ENCODE measurements at places on chromosomes 1 and 21.

GRCh38 chr1:36537190-36537768, 54.6 kb upstream of the CSF3R start:
- DNase-seq: no peak

DNA sequence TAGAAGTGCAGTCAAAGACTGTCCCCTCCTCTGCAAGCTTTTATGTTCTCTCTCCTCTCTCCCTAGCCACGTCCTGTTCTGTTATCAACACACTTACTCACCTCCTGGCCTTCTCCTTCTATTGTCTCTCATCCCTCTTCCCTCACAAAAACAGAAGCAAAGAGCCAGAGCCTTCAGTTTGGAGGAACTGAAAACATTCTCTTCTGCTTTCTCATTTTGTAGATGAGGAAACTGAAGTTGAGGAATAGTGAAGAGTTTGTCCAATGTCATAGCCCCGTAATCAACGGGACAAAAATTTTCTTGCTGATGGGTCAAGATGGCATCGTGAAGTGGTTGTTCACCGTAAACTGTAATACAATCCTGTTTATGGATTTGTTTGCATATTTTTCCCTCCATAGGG, 1.9 kb downstream of the NLRP3 start:
- peak; percentile 85 for DNase-seq

DNA sequence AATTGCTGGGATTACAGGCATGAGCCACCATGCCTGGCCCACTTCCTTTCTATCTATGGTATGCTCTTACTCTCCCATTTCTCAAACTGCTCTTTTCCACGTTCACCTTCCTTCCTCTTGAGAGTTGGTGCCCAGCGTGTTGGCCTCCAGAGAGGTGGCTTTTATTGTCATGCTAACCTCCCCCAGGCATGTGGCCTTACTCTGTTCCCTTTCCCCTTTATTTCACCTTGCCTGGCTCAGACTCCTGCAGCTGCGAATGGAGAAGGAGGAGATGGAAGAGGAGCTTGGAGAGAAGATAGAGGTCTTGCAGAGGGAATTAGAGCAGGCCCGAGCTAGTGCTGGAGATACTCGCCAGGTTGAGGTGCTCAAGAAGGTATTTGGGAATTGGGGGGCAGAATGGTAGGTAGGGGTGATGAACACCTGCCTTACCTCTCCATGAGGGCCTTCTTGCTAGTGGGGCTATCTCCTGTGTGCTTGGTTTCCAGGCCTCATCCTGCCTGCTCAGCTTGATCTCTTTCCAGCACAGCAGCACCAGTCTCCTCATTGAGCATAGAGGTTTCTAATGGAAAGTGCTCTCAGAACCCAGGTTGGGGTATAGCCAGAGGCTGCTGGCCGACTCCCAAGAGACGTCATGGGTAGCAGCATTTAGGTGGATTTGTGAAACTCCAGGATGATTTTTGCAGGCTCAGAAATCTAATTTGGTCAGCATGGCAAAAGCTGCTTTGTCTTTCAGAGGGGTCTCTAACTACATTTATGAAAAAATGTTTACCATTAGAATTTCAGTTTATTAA, 13.2 kb upstream of the TUFT1 start:
- no peak for DNase-seq

DNA sequence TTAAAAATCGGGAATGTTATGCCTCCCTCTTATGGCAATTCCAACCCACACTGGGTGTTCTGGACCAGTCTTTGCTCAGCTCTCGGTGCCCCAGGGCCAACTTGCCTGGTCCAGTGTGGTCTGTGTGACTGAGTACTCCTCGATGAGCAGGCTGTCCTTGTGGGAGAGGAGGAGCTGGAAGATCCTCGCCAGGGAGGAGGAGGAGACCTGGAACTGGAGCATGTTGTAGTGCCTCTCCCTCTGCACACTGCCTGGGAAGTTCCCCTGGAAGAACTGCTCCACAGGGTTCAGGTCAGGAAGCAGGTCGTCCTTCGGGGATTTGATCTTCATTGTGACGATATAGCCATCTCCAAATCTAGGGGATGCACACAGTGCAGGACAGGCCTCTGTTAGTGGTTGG, 88.5 kb upstream of the GCLM start:
- DNase-seq: no peak

DNA sequence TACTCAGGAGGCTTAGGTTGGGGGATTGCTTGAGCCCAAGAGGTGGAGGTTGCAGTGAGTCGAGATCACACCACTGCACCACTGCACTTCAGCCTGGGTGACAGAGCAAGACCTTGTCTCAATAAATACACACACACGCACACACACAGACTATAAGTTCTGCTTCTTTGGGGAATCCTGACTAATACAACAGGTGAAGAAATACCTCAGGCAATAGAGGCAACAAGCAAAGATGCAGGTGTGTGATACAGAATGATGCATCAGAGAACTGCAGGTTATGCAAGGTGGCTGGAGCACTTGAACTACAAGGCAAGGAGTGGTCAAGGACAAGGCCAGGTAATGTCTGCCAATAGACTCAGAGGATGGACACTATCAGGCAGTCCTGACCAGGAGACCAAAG, 117.6 kb upstream of the ZNF678 start:
- DNase-seq: no peak

DNA sequence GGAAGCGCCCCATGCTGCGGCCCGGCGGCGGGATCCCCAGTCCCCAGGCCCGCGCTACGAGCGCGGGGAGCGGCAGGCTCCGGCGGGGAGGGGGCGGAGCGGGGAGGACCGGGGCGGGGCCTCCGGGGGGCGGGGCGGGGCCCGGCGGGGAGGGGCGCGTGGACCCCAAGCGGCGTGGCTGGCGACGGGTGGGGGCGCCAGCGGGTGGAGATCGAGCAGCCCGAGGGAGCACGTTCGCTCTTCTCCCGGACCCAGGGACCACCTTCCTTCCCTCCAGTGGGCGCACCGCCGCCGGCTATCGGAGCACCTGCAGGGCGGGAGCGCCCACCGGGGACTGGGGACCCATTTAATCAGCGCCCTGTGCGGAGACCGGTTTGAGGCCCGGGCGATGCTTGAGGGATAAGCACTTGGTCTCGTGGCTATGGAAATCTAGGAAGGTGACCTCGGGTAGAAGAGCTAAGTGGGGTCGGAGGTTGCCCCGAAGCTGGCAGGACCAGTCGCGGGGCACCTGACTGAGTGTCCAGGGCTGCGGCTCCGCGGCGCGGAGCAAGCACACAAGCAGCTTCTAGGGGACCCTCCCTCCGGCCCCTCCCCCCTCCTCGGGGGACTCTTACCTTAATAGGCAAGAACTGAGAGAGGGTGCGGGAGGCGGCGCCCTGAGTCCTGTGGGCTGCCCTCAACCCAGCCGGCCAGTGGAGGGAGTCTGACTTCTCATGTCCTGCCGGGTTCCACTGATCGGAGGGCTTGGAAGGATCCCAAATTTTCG, at the start of gene TSPAN2:
TSPAN2 (minus strand) TSS at position 84 of the 766 bp plus-strand sequence; CDS start at position 13, 71 bp downstream.
- DNase-seq: no peak

DNA sequence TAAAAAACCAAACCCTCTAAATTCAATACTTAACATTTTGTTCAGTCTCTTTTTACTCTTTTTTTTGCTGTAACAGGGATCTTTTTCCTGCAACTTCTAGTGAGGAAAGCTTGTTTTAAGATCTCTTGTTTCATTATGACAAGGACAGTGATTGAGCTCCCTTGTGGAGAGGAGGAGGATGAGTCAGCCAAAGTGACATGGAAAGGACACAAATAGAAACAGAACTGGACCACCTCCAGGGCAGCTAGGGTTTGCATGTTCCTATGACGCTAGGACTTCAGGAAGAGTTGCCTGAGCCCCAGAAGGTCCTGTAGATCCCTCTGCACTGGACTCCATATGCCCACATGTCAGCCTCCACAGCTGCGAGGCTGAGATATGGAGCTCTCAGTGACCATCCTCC, 212.6 kb upstream of the FAM78B start:
- no peak for DNase-seq

DNA sequence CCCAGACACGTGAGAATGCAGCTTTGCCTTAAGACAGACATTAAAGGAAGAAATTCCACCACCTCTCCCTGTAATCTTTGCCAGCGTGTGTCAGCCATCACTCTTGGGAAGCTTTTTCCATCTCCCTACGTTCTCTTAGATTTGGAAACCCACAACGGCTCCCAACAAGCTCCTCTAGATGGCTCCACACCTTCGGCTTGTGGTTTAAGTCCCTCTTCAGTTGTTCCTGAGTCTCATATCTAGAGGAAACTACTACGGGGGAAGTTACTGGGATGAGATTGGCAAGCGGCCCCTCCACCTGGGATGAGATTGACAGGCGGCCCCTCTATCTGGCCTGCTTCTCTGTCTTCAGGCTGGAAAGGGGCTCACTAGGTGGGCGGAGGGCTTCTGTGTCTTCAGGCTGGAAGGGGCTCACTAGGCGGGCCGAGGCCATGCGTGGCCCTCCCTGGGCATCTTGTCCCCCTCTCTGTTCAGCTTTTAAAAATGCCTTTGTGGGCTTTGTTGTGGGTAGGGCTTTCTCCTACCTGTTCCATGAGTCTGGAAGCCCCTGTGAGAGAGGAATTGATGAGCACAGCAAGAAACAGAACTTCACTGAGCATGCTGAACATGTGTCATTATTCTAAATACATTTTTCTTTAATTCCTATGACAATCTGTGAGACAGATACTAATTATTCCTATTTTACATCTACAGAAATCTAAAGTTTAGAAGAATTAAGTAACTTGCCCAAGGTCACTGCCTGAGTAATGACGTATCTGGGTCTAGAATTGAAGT, 670.5 kb downstream of the KIF26B start:
- DNase-seq: no peak

DNA sequence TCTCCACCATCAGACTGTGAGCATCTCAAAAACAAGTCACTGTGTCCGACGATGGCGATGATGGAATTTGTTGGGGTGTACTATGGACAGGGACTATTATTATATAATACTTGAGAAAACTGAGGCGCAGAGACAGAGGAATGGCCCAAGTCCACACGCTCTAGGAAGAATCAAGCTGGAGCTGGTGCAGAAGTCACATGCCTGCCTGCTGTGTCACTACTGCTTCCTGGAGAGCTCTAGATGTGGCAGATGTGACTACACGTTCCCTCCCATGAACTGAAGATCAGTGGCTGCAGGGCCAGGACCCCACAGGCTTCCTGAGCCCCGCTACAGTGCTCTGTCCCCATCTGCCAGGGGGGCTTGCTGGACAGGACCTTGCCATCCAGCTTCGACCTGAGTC, 56.9 kb downstream of the TRABD2B start:
- DNase-seq: no peak

DNA sequence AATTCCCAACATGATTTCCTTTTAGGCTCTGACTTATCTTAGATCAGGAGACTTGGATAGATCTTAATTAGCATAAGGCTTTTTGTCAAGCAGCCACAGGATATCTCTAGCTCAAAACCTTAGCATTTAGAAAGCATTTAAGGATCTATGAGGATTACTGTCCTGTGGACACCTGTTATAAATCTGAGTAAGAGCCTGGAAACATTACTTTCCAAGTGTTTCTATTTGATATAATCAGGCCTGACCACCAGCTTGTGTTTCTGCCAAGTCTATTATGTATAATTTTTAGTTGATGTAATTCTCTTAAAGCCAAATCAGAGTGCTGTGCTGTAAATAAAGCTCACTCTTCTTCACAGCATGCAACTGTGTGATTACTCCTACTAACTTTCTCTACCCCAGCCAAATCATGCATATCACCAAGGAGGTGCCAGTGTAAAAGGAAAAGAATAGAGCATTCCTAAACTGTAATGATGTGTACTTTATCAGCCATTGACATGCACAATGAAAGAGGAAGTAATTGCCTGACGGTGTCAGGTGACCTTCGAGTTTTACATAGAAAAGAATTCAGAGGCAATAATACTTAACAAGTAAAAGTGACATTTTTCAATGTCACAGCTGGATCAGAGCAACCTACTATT, 309.9 kb upstream of the PRMT6 start:
- no peak for DNase-seq

GRCh38 chr1:198374288-198374687, 166.2 kb downstream of the ATP6V1G3 start:
- no peak for DNase-seq

- no peak for DNase-seq
Measured at GRCh38 chr1:81880781-81881180, 80.0 kb downstream of the ADGRL2 start.

GRCh38 chr1:36966242-36966641, 68.1 kb downstream of the GRIK3 start:
- DNase-seq: peak; percentile 1

- DNase-seq: peak; percentile 14
Measured at GRCh38 chr1:117128323-117129079, 7.0 kb upstream of the TRIM45 start.

- no peak for DNase-seq
Measured at GRCh38 chr1:175178456-175178855, 14.1 kb downstream of the KIAA0040 start.

DNA sequence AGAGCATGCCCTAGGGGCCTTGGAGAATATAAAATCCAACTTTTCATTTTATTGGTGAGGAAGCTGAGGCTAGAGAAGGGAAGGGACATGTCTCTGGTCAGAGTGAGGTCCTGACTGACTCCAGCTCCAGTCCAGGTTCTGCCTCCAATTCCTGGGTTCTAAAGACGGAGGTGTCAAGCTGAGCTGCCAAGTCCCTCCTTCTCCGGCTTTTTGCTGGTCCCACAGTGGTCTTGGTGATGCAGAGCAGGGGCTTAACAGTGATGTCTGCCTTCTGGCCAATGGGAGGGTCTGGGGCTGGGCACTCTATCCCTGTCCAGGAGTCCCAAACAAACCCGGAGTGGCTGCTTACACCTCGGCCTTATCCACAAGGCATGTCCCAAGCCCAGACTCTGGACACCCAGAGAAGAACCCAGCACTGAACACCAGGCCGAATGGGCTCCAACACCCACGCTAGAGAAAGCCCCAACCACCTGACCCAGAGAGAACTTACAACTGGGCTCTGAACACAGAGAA, 104.8 kb downstream of the EBNA1BP2 start:
- no peak for DNase-seq

GRCh38 chr1:3056641-3057040, 12.4 kb upstream of the PRDM16 start:
- no peak for DNase-seq

DNA sequence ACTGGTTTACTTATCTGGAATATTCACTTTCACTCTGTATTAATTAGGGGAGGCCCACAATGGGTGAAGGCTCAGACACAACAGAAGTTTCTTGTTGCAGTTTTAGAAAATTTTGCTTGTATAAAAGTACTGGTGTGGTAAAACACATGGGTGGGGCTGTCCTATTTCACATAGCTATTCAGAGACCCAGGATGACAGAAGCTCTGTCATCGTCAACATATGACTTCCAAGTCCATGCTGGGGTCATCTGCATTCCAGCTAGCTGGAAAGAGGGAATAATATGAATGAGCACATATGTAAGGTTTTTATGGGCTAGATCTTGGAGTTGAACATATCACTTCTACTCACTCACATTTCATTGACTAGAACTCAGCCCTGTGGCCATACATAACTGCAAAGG, 166.4 kb upstream of the KCTD3 start:
- DNase-seq: no peak
